ENCODE measurements at places on chromosomes 1 and 21.

DNA sequence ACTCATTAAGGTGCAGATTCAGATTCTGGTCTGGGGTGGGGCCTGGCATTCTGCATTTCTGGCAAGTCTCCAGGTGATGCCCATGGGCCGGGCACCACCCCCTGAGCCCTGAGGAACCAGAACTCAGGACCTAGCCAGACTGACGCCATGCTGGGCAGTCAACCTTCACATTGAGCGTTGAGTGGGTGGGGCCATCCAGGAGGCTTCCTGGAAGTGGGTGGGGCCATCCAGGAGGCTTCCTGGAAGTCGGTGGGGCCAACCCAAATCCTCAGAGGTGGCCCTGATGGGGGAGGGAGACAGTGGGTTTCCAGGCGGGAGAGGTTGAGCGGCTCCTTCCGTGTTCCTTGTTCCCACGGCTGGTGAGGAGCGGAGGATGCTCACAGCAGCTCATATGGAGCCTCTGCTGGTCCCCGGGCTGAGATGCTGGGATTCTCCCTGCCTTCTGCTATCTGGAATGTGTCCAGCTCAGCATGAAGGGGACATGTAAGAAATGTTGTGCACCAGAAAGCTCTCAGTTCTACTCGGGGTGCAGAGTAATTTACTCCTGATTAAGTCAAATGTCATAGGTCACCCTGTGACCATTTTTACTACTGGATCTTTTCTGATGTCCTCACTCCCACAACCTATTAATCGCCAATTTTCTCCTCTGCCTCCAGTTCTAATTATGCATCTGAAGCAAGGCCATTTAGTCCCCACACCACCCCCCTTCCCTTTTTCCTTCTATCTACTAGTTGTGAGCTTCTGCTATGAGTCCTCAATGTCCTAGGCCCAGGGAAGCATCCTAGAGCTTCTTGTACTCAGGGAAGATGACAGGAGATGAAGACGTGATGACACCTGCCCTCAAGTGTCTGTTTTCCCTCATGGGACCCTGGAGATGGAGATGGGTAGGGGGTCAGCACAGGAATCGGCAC lies 435.4 kb downstream of the PTPRU start:
- DNase-seq = no peak

- DNase-seq = no peak
These were observed 77.0 kb downstream of the ZMYM4 start for GRCh38 chr1:35345439-35345981.

GRCh38 chr1:246794828-246795671 lies 70.8 kb downstream of the SCCPDH start:
- no peak for DNase-seq

- DNase-seq = no peak
These were observed 60.0 kb downstream of the EIF2B3 start for GRCh38 chr1:44926311-44926781.

GRCh38 chr1:22629886-22630285 lies 6.5 kb upstream of the C1QA start:
- no peak for DNase-seq

DNA sequence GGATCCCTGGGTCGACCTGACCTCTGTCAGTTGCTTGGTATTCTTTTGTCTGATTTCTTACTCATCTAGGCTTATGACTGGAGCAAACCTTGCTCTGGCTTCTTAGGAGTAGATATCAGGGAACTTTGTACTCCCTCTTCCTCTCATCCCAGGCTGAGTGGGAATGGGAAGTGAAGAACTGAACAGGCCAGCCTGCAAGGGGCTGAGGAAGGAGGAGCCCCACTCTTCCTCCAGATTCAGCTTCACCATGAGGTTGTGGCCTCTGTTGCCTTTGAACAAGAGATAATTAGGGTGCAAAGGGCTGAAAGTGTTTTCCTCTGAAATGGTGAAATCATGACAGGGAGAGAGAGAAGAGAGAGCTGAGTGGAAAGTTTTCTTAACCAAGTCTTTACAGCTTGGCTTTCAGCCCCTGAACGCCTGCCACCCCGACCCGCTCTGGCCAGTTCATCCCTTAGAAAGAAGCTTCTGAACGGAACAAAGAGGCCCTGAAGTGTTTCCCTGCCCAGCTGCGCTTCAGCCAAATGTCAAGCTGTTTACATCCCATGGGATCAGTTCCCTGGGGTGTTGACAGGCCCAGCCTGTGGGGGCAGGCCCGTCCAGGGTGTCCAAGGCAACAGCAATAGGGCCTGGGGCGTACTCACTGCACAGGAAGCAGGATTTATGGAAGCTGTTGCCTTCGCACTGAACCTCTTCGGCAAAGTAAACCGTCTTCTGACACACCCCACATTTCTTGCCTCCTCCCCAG lies 11.2 kb downstream of the CSRP1 start:
- DNase-seq = no peak

- no peak for DNase-seq
These were observed 356.0 kb downstream of the HHAT start for GRCh38 chr1:210684466-210685294.

GRCh38 chr1:183195142-183195574 lies 9.1 kb downstream of the LAMC2 start:
- no peak for DNase-seq

- DNase-seq = no peak
These were observed 15.8 kb downstream of the PLPP3 start for GRCh38 chr1:56563568-56563967.

- DNase-seq = no peak
These were observed 39.9 kb downstream of the EPB41 start for GRCh38 chr1:28954126-28954726.

- no peak for DNase-seq
These were observed 2.0 kb upstream of the NCMAP start for GRCh38 chr1:24553931-24554330.

- DNase-seq = no peak
These were observed 49.4 kb downstream of the NGF start for GRCh38 chr1:115288591-115289198.

GRCh38 chr1:24704411-24705259 lies 40.6 kb upstream of the CLIC4 start:
- no peak for DNase-seq

DNA sequence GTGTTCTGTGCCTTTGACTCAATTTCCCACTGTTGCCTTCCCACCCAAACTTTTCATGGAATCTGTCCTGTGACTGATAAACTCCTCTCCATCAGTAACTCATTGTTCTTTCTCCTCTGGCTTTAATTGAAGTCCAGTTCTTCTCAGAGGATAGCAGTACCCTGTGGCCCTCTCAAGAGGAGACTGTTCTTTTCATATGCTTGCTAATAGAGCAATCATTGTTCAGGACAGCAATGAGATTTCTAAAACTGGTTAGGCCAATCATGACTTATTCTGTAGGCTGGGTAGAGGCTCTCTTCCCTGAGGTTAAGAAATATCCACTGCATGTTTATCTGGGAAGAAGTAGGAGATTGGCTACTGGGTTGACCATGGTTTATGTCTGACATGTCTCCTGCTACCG lies 98.8 kb downstream of the CHD1L start:
- DNase-seq = no peak

DNA sequence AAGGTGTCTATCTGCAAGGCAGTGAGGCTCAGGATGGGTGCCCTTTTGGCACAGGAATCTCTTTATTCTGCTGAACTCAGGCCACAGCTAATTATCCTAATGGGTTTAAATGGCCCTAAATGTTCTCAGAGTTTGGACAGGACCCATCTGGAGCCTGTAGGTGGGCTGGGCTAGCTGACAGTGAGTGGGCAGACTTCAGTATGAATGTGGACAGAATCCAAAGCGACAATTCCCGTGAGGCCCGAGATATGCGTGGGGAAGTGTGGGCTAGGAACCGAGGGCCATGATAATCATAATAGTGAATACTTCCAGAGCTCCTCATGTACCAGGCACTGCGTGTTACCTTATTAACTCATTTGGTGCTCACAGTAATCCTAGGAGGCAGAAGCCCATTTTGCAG lies 165.3 kb downstream of the GRIK3 start:
- DNase-seq = no peak

GRCh38 chr1:41009466-41009865 lies 12.1 kb downstream of the SLFNL1 start:
- DNase-seq = no peak

- no peak for DNase-seq
These were observed 359.0 kb upstream of the PTBP2 start for GRCh38 chr1:96362623-96363022.

GRCh38 chr1:47986761-47987200 lies 10.4 kb downstream of the TRABD2B start:
- DNase-seq = no peak

DNA sequence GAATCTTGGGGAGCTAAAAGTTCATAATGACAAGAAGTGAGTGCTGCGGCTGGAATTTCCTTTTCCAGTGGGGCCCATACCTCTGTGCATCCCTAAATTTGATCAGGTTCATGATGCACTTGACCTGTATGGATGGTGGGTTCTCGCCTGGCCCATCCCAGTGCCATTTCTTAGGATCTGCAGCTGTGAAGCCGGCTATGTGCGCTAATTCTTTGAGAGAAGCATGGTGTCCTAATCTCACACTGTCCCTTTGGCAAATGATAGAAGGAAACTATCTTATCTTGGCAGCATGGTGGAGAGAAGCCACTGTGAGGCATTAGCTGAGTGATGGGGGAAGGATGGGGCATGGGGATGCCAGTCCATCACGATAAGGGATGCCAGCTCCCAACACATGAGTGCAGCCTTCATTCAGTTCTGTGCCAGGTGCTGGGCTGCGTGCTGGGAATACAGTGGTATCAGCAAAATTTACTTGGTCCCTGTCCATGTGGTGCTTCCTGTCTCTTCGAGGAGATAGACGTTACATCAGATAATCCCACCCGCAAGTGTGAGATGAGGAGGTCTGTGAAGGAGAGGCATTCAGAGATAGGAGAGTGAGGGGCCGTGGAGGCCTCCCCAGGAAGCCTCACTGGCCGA lies 30.5 kb downstream of the STUM start:
- DNase-seq = no peak

- no peak for DNase-seq
These were observed 27.5 kb upstream of the IGSF21 start for GRCh38 chr1:18079941-18080735.

GRCh38 chr1:114008993-114009392 lies 29.7 kb downstream of the OLFML3 start:
- DNase-seq = no peak

GRCh38 chr1:242199776-242200458 lies 201.0 kb upstream of the MAP1LC3C start:
- no peak for DNase-seq

GRCh38 chr1:22936681-22937080 lies 36.0 kb downstream of the LACTBL1 start:
- no peak for DNase-seq

- no peak for DNase-seq
These were observed at the start of gene LRRC39 for GRCh38 chr1:100178091-100178490. LRRC39 (minus strand) TSS chr1:100178256; CDS start chr1:100168516, 9,740 bp downstream.

- DNase-seq = no peak
These were observed 402 bp upstream of the AK4 start for GRCh38 chr1:65147424-65148177.

GRCh38 chr1:225720937-225721336 lies 56.7 kb upstream of the SRP9 start:
- no peak for DNase-seq

DNA sequence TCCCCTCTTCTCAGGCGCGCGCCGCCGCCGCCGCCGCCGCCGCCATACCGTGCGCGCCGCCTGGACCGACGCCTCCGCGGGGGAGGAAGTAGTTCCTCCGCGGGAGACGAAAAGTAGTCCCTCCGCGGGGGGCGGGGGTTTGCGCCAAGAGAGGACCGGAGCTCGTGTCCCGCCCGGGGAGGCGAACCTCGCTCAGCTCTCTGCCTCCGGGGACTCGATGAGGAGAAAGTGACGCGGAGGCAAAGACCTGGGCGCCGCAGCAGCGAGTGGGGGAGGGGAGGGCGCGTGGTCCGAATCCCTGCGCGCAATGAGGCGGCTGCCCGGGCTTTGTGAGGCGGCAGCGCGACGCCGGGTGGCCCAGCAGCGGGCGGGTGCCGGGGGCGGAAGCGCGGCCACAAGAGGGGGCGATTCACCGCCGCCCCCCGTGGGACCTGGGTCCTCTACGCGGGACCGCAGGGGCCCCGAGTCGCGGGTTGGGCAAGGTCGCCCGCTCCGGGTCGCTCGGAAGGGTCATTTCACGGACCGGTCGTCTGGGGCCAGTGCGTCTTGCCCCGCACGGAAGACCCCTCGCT lies at the start of gene BRWD1:
BRWD1 (minus strand) TSS at position 62 of the 572 bp plus-strand sequence. CDS start 141 bp downstream, outside the sequence.
- peak; percentile 65 for DNase-seq

- DNase-seq = no peak
These were observed 51.3 kb downstream of the PRPF38A start for GRCh38 chr1:52455686-52456085.

DNA sequence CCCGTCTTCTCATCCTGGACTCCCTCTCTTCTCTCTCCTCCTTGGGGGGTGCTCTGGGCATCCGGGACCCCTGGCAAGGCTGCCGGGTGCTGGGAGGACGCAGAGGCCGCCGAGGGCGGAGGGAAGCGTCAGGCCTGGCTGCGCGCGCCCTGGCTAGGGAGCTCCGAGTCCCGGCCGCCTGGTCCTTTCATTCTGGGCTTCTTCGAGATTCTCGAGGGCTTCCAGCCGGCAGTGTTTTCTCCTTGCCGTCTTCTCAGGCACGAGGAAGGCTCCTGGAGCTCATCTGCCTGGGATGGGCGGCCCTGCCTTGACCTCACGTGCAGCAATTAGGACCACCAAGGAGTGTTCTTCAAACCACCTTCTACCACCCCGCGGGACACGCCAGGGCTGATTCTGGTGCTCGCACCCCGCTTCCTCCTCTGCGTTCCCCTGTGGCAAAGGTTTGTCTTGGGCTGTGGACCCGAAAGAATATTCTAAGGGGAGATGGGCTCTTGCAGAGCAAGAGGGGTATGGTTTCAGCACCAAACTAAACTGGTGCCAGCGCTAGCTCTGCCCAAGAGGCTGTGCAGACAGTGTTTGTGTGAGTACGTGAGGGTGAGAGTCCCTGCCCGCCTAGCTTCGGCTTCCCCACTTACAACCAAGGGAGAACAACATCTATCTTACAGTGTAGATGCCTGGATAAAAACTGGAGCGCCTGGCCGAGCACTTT lies 36.5 kb downstream of the PIK3CD start:
- no peak for DNase-seq

GRCh38 chr1:93584261-93585003 lies 97.2 kb downstream of the BCAR3 start:
- DNase-seq = no peak

GRCh38 chr1:215146240-215146975 lies 63.9 kb downstream of the KCNK2 start:
- DNase-seq = no peak

DNA sequence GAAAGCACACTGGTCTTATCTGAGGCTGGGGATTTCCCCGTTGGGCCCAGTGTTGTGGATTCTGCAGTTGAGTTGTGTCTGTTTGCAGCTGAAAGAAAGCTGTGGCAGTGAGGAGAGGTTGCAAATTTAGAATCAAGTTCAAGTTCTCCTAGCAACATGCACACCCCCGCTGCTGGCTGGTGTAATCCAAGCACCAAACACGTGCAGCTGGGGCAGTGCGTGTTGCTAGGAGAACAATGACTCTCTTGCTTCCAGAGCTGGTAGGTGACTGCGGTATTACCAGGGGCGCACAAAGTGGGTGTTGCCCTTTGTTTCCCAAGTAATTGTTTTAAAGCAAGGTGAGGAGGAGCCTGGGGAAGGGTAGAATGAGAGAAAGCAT lies 91.5 kb downstream of the IER5 start:
- DNase-seq = no peak

GRCh38 chr1:167135281-167135840 lies 41.5 kb downstream of the STYXL2 start:
- DNase-seq = no peak

GRCh38 chr1:226111098-226111882 lies 48.8 kb downstream of the H3-3A start:
- no peak for DNase-seq
